Stimulated activated CD4-positive, alpha-beta T cell treated with anti-CD3 and anti-CD28 coated beads, Interleukin-1b, Interleukin-23, amount 100 ng/mL, for 1 hour (primary cell): ENCODE measurements at places on chromosomes 12 and 14.

DNA sequence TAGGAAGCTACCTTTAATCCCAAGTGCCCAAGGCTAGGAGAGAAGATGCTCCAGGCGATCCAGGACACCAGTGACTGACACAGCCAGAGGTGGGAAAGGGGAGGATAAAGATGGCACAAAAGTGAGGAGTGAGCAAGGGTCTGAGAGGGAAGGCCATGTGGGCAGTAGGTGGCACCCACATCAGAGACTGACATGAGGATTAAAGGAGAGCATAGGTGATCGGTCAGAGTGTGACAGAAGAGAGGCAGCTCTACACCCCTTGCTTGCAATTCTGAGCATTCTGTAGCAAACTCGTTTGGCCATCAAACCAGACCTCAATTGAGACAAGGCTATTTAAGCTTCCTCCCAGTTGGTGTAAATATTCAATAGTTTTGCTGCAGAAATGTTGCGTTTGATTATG, 724 bp upstream of the CD27 start:
- DNase-seq: no peak

GRCh38 chr14:92500491-92500941, 13.1 kb upstream of the RIN3 start:
- DNase-seq: no peak

- DNase-seq: no peak
These were observed 20.3 kb downstream of the BCL11B start for GRCh38 chr14:99251721-99252120.

DNA sequence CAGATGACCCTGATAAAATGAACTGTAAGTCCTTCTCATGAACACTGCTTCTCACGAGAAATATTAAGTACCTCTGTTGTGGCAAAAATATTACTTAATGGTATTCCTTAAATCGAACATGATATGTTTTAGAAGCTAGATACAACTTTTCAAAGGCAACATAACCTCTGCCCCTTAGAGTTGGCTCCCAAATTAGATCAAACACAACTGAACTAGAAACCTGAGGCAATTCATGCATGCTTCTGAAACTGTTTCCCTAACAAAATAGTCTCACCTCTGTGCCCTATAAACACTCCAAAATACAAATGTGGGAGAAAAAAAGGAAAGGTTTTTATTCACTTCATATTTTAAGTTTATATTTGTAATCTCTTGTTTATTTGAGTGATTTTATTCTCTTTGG, 121.6 kb downstream of the SLC16A7 start:
- DNase-seq: no peak

- DNase-seq: no peak
These were observed 507 bp downstream of the AHSA1 start for GRCh38 chr14:77458249-77458950.
